Thymus (tissue), 14 donors: ENCODE measurements at places on chromosomes 13 and 19.

DNA sequence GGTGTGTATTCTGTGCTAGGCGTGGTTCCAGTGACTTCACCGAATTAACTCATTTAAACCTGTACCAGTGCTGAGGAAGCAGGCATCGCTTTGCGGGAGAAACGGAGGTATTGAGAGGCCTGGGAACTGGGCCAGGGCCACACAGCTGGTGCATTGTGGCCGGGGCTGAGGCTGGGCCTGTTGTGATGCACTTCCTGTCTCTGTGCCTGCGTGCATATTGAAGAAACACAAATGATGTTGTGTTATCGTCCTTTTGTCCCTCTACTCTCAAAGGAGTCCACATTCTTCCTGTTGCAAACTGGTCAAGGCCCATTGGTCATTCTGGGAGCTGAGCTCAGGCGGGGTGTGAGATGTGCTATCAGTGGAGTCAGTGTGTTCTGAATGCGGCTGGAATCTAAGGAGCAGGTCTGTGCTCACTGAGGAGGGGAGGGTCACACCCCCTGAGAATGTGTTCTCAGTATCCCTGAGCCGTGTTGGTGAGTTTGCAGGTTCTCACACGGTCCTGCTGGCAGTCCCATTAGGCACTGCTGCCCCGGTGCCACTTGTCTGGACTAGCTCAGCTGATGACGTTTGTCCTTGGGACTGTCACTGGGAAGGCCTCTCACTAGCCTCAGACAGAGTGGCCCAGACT is 62.1 kb downstream of the ARHGEF7 start:
- no peak for DNase-seq

- no peak for DNase-seq
Observed at GRCh38 chr13:102935896-102936321, 90.1 kb downstream of the ERCC5 start.

DNA sequence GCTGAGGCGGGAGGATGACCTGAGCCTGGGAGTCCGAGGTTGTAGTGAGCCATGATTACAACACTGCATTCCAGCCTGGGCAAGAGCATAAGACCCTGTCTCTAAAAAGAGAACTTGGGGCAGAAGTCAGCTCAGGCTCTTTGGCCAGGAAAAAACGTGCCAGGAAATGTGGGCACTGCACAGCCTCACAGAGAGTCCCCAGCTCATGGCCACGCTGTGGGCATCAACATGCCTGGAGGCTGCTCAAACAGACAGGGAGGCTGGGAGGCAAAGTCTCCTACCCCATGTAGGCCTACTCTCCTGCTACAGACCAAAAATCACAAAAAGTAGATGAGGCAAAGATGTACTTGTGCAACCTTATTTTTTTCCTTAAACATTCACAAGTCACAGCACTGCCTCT is 49.4 kb downstream of the PEPD start:
- no peak for DNase-seq

DNA sequence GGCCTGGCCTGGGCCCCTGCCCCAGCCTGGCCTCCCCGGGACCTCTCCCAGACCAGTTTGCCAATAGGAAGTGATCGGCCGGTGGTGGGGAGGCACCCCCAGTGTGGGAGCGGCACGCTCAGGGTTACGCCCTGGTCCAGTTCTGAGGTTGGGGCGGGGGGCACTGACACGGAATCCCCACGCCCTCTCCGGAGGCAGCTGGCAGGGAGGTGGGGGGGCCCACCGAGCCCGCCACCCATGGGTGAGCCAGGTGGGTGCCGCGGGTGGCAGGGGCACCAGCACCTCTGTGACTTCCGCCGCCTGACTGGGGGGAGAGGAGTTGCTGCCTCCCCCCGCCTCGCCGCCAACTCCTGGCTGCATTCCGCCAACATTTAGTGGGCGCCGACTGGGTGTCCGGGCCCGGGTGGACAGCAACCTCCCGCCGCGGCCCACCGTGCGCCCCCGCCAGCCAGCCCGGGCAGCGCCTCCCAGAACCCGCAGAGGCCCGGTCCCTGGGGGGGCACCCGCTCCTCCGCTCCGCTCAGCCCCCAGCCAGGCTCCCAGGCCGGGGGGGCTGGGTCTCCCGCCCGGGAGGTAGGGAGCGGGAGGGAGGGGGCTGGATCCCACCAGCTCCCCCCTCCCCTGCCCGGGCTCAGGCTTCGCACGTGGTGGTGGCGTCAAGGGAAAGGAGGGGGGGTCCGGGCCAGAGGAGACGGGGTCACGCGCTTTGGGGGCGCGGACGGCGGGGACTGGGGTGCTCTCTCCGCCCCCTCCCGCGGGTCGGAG is 2.0 kb downstream of the ZBTB7A start:
- DNase-seq: peak; percentile 67

- no peak for DNase-seq
Observed at GRCh38 chr13:99124794-99125316, 75.8 kb upstream of the UBAC2 start.

- DNase-seq: no peak
Observed at GRCh38 chr19:44943801-44944249, 1.8 kb downstream of the APOC4 start.

GRCh38 chr13:97946951-97947588 is 6.4 kb upstream of the IPO5 start:
- no peak for DNase-seq

GRCh38 chr19:53808710-53809125 is 15.4 kb downstream of the NLRP12 start:
- no peak for DNase-seq

DNA sequence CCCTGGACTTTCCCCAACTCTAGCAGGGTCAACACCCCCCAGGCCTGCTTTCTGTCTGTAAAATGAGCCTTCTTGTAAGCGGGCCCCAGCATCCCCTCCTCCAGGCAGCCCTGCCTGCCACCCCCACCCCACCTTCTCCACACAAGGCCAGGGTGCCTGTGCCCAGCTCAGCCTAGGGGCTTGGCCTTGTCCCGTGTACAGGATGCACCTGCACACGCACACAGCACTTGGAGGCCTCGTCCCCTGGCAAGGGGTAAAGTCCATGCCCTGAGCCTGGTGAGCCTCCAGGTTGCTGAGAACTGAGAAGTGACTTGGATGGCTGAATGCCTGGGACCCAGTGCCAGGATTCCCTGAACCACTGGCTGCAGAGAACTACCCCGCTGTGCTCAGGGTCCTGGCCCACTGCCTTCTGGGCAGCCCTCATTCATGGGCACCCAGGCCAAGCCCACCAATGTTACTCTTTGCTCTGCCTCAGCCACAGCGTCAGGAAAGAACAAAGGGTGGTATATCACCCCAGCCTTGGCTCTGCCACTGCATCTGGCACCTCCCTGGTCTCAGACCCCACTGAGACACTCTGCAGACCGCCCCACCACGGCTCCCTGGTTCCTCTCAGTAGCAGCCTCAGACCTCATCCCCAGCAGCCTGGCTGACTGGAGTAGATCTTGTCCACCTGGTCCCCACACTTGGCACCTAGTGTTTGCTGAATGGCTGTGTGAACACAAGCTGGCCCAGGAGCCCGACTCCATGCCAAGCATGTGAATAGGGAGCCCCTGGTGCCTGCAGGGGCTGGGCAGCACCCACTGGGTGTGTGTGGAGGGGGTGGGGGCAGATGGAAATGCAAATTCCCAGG is 1.8 kb upstream of the TM6SF2 start:
- no peak for DNase-seq

GRCh38 chr13:100338275-100338674 is 249.4 kb downstream of the PCCA start:
- DNase-seq: no peak

GRCh38 chr19:6693681-6694080 is 23.7 kb upstream of the TNFSF14 start:
- no peak for DNase-seq

GRCh38 chr13:47168618-47169017 is 271.8 kb upstream of the HTR2A start:
- DNase-seq: no peak

DNA sequence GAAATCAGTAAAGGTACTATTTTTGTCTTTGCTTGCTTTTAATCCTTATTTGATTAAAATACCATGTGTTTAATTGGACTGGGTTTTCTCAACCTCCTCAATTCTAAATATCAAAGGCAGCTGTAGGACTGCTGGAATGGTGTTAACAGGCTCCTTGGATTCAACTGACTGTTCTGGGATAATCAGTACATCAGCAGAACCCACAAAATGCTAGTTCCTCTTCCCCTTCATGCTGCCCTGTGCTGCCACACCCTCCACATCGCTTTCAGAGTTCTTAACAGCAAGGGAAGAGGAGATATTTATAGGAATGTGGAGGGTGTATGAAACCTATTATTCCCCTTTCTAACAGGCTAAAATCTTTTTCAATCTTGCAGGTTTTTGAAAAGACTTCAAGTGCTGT is 82.4 kb downstream of the KCTD12 start:
- no peak for DNase-seq

- no peak for DNase-seq
Observed at GRCh38 chr13:66803013-66803807, 426.9 kb downstream of the PCDH9 start.

DNA sequence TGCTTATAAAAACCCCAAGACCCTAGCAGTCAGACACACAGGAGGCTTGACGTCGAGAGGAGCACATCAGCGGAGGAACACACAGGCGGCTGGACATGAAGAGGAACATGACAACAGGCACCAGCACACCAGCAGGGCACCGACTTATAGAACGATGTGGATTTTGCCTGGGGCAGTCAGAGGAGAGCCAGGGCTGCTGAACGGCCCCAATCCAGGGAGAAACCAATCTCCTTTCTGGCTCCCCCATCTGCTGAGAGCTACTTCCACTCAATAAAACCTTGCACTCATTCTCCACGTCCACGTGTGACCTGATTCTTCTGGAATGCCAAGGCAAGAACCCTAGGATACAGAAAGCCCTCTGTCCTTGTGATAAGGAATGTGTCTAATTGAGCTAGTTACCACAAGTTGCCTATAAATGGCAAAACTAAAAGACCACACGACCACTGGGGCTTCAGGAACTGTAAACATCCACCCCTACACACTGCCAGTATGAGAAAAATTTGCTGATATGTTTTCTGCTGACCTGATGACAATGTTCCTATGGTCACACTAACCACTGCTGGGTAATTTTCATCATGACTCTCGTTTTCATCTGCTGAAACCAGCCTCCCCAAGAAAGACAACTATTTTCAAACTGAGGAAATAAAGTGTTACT is 35.8 kb upstream of the CEACAM21 start:
- no peak for DNase-seq

GRCh38 chr13:98050041-98050466 is 92.8 kb upstream of the FARP1 start:
- no peak for DNase-seq

DNA sequence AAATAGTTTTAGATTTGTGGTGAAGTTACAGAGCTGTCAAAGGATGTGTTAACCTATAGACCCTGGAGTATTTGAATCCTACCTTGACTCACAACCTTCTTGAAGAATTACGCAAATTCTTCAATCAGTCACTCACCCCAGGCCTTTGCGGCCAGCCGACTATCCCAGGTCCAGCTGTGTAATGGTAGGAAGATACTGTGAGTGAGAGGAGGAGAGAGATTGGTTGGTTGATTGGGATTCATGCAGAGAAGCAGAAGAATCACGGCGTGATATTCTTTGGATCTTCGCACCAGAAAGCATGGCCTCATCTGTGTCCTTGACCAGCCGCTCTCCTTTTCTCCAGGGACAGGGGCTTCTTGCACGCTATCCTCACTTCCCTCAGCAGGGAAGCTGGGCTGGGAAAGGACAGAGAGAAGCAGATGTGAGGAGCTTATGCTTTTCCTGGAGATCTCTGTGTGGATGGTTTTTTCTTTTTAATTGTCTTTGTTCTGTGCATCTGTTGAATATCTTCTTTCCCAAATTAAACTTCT is 249.1 kb downstream of the GGACT start:
- DNase-seq: no peak

- no peak for DNase-seq
Observed at GRCh38 chr19:34319230-34319585, 45.8 kb upstream of the GPI start.

GRCh38 chr13:93318534-93319254 is 92.1 kb downstream of the GPC6 start:
- no peak for DNase-seq

GRCh38 chr19:29967623-29968022 is 25.6 kb downstream of the URI1 start:
- DNase-seq: no peak

GRCh38 chr19:39539518-39540332 is at the start of gene EID2:
EID2 (minus strand) TSS chr19:39540161; CDS start chr19:39540079, 82 bp downstream.
- peak; percentile 89 for DNase-seq

GRCh38 chr13:59495299-59495698 is 668.4 kb downstream of the DIAPH3 start:
- DNase-seq: no peak

DNA sequence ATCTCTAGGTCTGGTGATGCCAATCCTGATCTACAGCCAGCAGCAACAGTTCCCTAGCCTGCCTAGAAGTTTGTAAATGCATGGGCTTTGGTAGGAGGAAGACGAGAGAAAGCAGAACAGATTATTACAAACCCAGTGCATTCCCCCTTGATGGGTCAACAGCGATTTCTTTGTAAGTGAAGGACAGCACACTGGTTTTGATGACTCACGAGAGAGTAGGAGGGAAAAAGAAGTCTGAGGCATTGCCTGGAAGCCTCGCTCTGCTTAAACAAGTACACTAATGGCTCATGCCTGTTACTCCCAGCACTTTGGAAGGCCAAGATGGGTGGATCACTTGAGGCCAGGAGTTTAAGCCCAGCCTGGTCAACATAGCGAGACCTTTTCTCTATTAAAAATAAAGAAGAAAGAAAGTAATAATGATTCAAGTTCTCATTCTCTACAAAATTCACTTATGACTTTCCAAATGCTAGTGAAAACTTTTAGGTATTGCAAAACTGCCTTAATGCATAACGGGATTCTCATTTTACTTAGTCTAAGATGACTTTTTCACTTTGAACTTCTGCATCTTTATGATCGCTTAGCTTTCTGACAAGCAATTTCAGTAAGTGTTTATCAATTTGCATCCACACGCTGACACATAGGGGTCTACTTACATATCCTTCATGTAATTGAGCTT is 47.7 kb upstream of the USPL1 start:
- DNase-seq: no peak

DNA sequence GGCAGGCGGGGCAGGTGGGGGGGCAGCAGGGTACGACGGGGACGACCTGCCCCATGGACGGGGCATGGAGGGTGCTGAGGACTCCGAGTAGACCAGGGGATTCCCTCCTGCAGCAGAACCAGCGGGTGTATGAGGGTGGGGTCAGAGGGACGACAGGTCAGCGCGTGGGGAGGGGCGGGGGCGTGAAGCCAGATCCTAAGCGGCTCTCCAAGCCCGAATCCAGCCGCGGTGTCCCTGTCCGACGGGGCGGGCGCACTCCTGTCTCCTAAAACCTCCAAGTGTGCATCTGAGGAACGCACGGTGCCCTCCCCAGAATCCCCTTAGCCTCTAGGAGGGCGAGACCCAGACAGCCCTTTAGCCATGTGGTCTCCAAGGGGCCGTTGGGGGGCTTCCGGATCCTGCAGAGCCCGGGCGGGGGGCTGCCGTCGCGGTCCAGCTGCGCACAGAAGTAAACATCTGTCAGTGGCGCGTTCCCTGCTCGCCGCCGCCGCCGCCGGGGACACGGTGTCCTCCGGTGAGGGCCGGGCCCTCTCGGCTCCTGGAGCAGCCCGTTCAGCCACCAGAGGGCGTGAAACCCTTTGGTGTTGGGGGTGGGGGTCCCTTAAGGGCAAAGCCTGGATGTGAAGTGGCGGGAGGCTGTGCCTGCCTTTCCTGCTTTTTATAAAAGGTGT is 730 bp downstream of the NRTN start:
- DNase-seq: no peak
